ENCODE measurements at places on chromosomes 7 and 10. TPM values are rescaled to one million over a fixed set of nuclear protein-coding genes. Genes with fewer than 3 reads are reported as not detected.

The DMBT1 gene
- polyA plus RNA-seq = 2.7 TPM

The SSC4D gene
- polyA plus RNA-seq = 2.8 TPM

The OPN1SW gene
- polyA plus RNA-seq = not detected

The CNNM1 gene
- polyA plus RNA-seq = 29.0 TPM

The ASB10 gene
- polyA plus RNA-seq = 0.18 TPM
